Activated CD4-positive, alpha-beta T cell treated with anti-CD3 and anti-CD28 coated beads, Interleukin-2, amount 50 U/mL, for 48 hours (primary cell): ENCODE measurements at places on chromosomes 4 and X.

GRCh38 chr4:114226968-114227760, 247.7 kb upstream of the ARSJ start:
- DNase-seq, result no peak

- DNase-seq, result no peak
Measured at GRCh38 chr4:10762561-10762960, 78.0 kb upstream of the CLNK start.

DNA sequence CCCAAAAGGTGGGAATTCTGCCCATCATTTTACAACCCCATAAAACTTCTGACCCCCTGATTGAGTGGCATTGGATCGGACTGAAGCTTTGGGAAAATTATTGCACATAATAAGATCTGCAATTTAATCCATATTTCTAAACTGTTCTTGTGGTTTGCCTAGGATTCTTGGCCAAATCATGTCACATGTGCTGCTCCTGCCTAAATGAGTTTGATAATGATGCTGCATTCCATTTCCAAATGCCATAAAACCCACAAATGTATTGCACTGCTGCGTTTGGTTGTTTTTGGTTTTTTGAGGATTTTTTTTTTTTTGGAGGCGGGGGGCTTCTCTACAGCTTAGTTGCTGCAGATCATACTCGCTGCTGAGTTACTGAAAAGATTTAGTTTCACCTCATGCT, 153.6 kb downstream of the QDPR start:
- no peak for DNase-seq

DNA sequence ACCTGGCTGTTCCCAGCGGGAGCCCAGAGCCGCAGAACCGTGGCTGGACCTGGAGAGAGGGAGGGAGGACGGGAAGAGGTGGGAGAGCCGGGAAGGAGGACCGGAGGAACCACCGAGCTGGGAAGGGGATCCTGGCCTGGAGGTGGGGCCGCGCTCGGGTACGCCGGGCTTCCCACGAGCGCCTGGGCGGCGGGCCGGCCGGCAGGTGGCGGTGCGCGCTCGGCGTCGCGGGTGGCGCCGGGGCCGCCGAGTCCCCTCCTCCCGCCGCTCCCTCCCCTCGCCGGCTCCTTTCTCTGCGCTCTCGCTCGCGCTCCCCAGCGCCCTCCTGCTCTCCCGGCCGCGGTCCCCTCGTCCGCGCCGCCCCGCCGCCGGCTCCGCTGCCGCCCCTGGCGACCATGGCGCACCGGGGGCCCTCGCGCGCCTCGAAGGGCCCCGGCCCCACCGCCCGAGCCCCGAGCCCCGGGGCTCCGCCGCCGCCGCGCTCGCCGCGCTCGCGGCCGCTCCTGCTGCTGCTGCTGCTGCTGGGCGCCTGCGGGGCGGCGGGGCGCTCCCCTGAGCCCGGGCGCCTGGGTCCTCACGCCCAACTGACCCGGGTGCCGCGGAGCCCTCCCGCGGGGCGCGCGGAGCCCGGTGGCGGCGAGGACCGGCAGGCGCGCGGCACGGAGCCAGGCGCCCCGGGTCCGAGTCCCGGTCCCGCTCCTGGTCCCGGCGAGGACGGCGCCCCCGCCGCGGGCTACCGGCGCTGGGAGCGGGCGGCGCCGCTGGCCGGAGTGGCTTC, at the start of gene SORCS2:
Gene SORCS2 (plus strand): TSS at position 287 of the 778 bp plus-strand sequence.
- peak; percentile 61 for DNase-seq

- DNase-seq, result no peak
Measured at GRCh38 chr4:141328560-141329173, 108.0 kb downstream of the ZNF330 start.

DNA sequence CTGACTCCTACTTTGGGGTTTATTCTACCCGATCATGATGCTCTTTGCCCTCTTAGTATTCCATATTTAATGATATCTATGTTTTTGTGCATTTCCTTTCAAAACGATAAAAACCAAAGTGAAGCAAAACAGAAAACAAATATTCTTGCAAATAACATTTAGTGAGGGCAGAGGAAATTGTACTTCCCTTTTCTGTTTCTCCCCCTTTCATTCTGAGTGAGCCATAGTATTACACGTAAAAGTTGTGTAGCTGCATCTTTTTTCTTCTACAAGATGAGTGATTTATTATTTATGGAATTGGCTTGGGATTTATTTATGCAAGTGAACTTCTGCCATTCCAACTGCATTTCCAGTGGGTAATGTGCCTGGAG, 109.9 kb downstream of the AFF2 start:
- no peak for DNase-seq

DNA sequence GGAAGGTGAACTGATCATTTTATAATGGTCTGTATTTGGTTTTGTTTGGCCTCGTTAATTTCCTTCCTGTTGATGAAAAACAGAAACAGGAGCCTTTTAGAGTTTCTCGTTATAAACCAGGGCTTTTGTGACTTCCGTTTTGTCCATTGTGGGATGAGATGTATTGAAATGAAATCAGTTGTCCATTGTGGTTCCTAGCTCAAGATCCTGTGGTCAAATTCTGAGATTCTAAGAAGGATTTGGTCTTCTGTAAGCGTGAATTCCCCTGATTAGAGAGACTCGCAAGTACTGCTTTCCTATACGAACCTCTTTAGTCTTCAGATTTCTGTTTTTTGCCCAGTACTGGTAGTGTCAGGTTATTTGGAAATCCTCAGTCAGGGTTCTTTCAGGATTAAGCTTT, 101.7 kb downstream of the RAPGEF2 start:
- DNase-seq, result no peak

GRCh38 chr4:145954924-145955339, 16.3 kb upstream of the ZNF827 start:
- no peak for DNase-seq

DNA sequence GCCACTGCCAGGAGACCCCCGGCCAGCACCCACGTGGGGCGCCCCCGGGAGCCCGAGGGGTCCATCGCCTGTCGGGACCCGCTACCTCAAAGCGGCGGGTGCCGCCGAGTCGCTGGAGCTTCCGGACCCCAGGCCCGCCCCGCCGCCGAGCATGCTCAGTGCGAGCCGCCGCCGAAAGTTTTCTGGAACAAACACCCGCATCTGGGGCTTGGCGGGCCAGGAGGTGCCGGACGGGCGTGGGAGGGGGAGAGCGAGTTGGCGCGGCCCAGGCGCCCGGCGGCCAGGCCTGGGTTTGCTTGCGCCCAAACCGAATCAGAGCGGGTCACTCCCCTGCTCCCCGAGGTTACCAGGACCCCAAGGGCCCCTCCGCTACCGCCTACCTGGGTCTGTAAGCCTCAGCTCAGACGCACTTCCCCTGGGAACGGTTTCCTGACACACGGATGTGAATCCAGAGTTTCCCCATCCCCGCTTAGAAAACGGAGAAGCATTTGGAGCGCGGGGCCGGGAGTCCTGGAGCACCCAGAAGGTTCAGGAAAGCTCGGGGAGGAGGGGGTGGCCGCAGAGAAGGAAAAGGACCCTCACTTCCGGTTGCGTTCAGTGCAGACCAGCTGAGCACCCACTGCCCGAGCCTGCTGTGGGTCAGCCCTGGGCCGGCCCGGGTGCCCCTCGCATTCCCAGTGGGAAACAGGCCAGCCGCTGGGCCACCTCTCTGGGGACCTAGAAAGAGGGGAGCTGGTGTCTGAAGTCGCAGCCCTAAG, at the start of gene EVC2:
Gene EVC2 (minus strand): TSS at position 111 of the 758 bp plus-strand sequence. CDS start 46 bp downstream, at position 65.
- peak; percentile 21 for DNase-seq

GRCh38 chr4:32748498-32748897, 2028.3 kb downstream of the PCDH7 start:
- DNase-seq, result no peak

DNA sequence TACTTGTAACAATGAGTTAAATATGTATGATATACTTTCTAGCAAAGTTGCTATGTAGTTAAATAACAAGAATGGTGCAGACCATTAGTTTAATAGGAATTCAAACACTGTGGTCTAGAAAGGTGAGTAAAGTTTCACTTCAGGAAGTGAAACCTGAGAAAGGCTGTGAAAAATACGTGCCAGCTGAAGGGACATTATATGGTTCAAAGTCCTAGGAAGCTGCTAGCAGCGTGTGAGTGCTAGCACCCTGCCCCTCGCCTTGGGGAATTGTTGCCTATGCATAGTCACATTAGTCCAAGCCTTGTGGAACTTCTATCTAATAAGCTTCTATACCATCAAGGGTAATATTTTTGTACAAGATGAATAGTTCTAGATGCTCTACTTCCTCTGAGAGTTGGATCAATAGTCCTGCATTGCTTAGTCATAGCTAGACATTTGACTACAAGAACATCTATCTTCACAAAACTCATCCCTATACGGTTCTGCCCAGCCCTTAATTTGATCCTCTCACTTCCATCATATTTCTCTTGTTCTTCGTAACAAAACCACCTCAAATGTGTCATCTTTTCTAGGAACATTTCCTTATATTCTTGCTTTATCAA, 45.8 kb upstream of the ARSJ start:
- DNase-seq, result no peak
